ENCODE measurements at places on chromosomes 6 and 20.
A peak's percentile ranks its signal among the peaks of the same experiment; 100 is the strongest.

- DNase-seq, result no peak
Observed at GRCh38 chr6:43768506-43768860, 1.5 kb upstream of the VEGFA start.

DNA sequence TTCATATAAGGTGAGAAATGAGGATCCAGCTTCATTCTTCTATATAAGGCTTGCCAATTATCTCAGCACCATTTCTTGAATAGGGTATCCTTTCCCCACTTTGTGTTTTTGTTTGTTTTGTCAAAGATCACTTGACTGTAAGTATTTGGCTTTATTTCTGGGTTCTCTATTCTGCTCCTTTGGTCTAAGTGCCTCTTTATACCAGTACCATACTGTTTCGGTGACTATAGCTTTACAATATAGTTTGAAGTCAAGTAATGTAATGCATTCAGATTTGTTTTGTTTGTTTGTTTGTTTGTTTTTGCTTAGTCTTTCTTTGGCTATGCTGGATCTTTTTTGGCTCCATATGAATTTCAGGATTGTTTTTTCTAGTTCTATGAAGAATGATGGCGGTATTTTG, 64.6 kb downstream of the ERMARD start:
- no peak for DNase-seq

DNA sequence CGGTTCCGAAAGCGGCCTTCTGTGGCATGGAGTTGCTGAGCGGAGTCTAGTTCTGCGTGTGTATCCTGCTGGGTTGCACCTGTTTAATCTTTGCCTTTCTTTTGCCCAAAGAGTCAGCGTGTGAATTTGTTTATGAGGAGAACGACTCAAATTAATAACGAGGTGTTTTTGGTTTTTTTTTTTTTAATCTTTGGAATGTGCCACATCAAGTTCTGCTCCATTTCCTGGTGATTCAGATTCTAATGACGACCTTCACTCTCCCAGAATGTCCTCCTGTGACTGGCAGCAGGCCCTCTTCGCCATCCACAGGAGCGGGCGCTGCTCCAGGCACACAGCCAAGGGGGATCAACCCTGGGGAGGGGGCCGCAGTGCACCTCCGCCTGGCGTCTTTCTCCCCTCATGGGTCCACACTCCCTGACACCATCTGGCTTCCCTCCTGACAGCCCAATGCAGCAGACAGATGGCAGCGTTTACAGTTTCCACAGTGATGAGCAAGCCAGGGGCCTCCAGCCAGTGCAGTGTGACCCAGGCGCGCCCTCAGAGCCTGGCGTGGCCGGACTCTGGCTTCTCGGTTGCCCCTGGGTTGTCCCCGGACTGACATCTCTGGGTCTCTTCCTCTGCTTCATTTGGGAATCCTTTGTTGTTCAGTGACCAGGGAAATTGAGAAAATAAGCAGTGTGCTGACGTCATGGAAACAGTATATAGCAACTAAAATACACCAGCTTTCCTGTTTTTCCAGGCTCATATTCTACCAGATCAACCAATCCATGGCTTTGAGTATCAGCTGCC, 27.5 kb upstream of the AFDN start:
- no peak for DNase-seq

DNA sequence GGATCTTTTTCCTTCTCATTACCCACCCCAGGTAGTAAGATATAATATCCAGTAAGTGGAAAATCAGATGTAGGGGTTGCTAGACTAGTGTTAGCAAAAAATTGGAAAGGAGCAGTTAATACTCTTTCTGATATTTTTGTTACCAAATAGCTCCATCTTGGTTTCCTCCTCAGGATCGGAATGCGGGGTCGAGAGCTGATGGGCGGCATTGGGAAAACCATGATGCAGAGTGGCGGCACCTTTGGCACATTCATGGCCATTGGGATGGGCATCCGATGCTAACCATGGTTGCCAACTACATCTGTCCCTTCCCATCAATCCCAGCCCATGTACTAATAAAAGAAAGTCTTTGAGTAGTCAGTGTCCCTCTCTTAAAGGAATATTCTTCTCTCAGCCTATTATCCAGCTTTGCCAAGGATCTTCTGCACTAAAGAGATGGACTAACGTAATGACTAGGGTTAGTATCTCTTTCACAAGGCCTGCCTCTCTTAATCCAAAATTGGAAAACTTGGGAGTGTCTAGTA, 1.5 kb downstream of the ROMO1 start:
- peak; percentile 40 for DNase-seq

GRCh38 chr20:41082306-41082705, 53.7 kb downstream of the TOP1 start:
- DNase-seq, result no peak

- no peak for DNase-seq
Observed at GRCh38 chr20:38229376-38230252, 30.9 kb downstream of the KIAA1755 start.

DNA sequence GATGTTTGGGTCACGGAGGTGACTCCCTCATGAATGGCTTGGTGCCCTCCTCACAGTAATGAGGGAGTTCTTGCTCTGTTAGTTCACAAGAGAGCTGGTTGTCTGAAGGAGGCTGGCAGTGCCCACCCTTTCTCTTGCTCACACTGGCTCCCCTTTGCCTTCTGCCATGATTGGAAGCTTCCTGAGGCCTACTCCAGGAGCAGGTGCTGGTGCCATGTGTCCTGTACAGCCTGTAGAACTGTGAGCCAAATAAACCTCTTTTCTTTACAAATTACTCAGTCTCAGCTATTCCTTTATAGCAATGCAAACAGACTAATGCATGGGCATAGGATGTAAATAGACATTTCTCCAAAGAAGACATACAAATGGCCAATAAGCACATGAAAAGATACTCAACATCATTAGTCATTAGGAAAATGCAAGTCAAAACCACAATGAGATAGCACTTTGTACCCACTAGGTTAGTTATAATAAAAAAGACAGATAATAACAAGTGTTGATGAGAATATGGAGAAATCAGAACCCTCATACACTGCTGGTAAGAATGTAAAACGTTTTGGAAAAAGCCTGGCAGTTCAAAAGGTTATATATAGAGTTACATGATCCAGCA, 17.7 kb downstream of the C20orf203 start:
- DNase-seq, result peak; percentile 30

GRCh38 chr6:84103029-84103428, 69.5 kb downstream of the MRAP2 start:
- DNase-seq, result no peak

DNA sequence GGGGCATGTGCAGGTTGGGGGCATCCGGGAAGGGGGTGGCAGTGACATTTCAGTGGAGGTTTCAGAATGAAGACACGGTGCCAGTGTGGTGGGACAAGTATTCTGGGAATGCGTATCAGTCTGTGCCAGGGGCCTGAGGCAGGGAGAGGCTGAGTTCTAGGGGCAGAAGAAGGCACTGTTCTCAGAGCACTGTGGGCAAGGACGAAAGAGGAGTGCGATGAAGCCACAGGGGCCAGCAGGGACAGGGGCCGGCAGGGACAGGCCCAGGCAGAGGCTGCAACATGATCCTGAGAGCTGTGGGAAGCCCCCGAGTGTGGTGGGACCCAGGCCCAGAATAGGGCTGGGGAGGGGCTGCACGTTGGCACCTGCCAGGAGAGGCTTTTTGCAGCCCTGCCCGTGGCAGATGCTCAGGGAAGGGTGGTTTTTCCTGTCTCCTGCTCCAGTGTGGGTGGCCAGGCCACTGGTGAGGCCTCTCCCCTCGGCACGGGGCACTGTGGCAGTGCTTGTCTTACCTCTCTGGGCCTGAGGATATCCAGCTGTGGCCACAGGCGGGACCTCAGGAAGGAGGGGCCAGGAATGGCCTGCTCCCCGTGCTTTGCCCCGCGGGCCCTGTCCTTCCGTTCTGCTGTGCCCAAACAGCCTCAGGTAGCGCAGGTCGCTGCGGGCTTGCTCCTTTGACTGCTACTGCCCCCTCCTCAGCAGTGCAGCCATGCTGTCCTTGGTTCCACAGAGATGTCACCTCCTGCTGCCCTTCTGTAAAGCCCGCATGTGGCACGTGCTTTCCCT, 10.0 kb downstream of the ENTPD6 start:
- DNase-seq, result no peak

- no peak for DNase-seq
Observed at GRCh38 chr20:58518387-58518786, 3.2 kb upstream of the APCDD1L start.

GRCh38 chr6:11848346-11848651, 69.7 kb upstream of the ADTRP start:
- DNase-seq, result no peak

DNA sequence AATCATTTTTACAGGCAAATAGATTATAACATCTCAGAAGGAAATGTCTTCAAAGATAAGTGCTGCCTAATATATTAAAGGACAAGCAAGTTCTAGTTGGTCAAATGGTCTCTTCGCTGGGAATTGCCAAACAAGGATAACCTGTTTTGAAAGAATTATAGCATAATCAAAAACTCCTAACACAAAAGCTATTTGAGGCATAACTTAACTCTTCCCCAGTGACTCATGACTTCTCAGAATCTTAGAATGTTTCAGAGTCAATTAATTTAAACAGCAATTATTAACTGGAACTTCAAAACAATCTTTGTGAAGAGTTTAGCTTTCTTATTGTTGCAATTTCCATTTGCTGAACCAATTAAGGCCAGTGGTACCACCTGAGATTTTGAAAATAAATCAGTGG, 126.6 kb downstream of the MTFR2 start:
- no peak for DNase-seq

DNA sequence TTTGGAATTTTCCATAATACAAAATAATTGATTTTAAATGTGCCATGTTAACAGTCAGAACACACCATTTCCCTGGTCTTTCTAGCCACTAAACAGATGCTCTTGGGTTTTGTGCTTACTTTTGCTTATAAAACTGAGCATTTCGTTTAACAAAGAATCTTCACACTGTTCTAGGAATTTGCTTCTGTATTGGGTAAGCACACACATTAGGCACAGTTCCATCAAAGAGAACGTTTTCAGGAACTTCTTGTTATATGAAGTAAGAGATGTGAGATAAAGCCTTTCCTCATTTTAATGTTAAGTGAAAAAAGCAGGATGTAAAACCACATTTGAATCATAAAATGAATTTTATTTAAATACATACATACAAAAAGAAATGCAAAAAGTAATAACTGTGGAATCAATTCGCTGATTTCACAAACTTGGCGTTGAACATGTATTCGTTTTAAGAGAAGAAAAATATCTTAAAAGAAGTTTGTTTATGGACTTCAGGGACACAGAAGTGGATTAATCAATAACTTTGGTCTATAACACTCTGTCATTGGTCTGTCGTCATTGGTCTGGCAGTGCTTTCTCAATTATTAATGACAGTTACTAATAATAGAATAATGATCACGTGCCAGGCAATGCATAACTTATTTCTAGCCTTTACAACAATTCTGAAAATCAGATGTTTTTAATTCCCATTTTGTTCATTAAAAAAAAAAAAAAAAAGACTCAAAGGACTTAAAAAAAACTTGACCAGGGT, 199.9 kb upstream of the PRDM1 start:
- DNase-seq, result no peak

DNA sequence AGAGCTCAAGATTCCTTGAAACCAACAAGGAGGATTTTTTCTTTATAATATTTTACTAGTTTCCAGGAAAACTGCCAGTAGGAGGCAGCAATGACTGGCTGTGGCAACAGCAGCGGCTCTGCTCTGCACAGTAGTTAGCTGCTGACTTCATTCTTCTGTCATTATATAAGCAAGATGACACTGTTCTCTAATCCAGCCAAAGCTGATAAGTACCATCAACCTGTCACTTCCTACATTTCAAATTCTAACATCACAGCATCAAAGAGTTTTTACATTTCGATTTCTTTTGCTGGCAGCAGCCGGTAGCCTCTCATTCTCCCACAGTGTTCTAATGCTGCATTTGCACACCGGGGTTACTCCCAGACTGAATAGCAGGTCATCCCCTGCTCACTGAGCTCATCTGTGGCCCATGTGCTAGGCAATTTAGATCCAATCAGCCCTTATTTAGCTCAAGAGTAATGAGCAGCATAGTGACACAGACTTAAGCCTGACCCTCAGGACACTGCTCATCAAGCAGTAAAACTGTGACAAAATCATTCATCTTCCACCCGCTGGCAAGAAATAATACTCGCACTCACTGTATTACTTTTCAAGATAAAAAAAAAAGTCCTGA, 67.8 kb downstream of the MMS22L start:
- peak; percentile 77 for DNase-seq
